Muscle of leg (tissue), 16 donors: ENCODE measurements at places on chromosomes 6 and 20. TPM values are rescaled to one million over a fixed set of nuclear protein-coding genes. Genes with fewer than 3 reads are reported as not detected.

BPIFB1 gene
- polyA plus RNA-seq: not detected

MEP1A gene
- 5.8 TPM for polyA plus RNA-seq

KCNG1 gene
- 0.31 TPM for polyA plus RNA-seq

VEGFA gene
- polyA plus RNA-seq: 71.0 TPM

HLA-DRB5 gene
- 2.6 TPM for polyA plus RNA-seq

FAM209B gene
- not detected for polyA plus RNA-seq

CBLN4 gene
- 0.37 TPM for polyA plus RNA-seq

KCNS1 gene
- 0.12 TPM for polyA plus RNA-seq

SLC25A27 gene
- polyA plus RNA-seq: 8.6 TPM

KCNB1 gene
- polyA plus RNA-seq: 8.7 TPM

CHRNA4 gene
- 2.3 TPM for polyA plus RNA-seq

COL9A1 gene
- 5.4 TPM for polyA plus RNA-seq

WFDC6 gene
- not detected for polyA plus RNA-seq
